ENCODE measurements at places on chromosomes 7 and 10.

DNA sequence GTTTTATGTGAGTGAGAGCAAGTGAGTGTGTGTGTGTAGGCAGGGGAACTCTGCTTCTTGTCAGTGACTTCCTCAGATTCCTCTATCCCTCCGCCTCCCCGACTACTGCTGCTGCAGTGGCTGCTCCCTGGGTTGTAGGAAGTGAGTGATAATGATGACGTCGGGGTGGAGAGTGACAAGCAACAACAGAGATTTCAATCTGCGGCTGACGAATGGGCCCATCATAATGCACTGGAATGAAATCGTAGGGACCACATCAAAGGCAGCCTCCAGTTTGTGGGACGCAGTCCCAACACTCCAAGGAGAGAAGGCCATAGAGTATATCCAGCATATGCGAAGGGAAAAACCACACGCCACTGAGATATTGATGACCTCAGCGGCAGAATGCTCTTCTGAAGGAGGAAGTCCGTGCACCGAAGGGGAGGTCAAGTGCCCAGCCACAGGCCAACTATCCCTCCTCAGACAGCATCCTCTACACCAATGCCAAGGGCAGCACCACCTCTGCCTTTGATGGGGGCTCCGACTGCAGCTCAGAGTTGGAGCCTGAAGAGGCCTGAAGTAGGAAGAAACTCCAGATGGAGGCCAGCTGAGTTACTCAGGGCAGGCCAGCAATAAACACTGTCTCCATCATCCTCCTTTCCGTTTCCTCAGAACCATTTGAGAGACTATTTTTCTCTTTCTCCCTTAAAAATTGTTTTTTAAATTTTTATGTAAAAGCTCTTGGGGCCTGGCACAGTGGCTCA lies 11.3 kb upstream of the STMP1 start:
- DNase-seq = no peak

GRCh38 chr10:1776127-1776662 lies 38.9 kb upstream of the ADARB2 start:
- DNase-seq = no peak

GRCh38 chr7:16189026-16189715 lies 232.2 kb downstream of the CRPPA start:
- no peak for DNase-seq

DNA sequence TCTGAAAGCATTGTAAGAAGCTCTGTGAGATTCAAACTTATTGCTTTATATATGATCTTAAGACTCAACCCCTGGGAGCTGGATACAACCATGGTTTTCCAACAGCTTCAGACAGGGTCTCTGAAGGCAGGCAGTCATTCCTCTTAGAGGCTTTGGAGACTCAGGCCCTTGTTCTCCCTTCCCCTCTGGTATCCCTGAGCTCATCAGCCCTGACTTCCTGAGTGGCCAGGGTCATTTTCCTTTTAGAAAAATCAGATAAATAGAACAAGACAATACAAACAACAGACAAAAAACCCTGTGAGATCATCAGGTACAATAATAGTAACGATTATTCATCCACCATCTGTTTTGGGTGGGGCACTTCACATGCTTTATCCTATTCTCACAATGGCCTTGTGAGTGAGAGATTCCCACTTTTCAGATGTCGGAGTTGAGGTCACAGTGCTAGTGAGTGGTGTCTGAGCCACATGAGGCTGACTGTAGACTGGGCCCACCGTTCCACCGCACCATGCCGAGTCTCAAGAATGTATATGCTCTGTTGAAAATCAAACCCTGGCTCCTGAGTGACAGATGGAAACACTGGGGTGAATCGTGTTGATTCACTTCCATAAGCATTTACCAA lies 144.2 kb downstream of the CXCL12 start:
- DNase-seq = no peak

DNA sequence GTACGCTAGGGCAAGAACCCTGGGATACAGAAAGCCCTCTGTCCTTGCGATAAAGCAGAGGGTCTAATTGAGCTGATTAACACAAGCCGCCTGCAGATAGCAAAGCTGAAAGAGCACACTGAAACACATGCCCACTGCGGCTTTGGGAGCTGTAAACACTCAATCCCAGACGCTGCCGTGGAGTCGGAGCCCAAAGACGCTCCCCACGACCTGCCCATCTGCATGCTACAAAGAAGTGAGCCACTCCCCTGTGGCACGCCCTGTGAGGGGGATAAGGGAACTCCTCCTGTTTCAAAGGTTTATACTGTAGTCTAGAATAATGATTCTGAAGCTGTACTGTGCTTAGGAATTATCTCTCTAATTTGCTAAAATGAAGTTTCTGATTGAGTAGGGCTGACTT lies 985.6 kb upstream of the GHITM start:
- DNase-seq = no peak

- DNase-seq = no peak
Measured at GRCh38 chr10:44279426-44280126, 105.3 kb downstream of the CXCL12 start.

DNA sequence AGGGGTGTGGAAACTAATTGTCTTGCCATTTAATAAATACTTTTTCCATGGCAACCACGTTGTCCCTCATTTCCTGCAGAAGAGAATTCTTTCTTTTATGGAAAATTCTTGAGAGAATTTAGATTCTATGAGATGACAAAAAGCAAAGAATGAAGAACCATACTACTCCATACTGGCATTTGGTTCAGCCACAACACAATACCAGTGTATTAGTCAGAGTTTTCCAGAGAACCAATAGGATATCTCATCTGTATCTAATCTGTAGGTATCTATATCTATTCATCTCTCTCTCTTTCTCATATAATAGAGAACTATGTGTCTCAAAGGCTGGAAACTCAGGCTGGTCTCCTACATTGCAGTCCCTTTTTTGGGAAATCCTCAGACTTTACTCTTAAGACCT lies 44.6 kb upstream of the NAMPT start:
- DNase-seq = no peak

- no peak for DNase-seq
Measured at GRCh38 chr7:131525820-131526219, 30.6 kb downstream of the PODXL start.

DNA sequence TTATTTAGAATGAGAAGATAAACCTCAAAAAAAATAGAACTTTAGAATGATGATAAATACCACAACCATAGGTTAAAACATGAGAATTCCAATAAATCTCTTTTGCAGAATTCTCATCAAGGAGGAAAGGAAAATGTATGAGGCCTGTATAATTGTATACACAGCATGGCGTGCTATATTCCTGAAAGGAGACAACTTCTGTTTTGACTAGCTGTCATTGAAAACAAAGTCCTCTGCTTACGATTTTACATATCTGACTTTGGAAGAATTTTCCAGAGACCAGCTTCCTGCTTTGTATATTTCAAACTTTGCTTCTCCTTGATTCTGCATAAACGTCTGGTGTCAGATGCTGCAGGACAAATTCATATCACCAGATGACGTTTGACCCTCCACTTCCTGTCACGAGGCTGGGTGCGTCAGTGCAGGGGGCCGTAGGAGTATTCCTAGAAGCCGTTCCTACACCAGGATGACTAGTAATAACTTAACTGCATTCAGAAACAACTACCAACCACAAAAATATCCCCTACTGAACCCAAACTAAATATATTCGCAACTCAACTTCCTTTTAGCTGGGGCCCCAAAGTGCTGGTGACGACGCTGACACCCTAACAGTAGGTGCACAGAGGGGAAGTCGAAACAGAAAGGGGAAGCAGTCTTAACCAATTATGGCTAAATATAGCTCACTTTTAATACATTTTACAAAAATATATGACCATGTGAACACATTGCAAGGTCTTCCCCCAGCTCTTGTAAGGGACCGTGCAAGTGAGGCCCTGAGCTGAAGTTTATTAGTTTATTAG lies 178.6 kb upstream of the INHBA start:
- peak; percentile 52 for DNase-seq
